ENCODE measurements at places on chromosomes 6 and 20.

GRCh38 chr6:168683621-168684020, 242.6 kb downstream of the SMOC2 start:
- no peak for DNase-seq

GRCh38 chr6:20693466-20694063, 159.3 kb downstream of the CDKAL1 start:
- DNase-seq: no peak

DNA sequence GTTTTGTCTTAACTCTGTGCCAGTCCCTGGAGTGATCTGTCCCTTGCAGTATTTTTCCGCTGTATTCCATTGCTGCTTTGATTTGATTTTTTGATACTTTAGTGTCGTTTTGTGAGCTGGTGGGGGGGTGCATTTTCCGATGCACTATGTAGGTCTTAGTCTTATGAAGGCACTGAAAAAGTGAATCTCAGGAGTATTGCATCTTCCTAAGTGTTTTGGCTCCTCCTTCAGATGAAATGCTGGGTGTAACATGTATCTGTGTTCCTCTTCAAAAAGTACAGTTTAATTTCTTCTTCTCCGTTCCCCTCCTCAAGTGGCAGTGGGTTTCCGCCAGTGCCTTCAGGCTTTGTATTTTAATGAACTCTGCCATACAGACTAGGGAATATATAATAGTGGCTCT, 580.7 kb upstream of the GJE1 start:
- DNase-seq: no peak

- DNase-seq: no peak
These were observed 537.2 kb downstream of the PKHD1 start for GRCh38 chr6:51550243-51550642.

- no peak for DNase-seq
These were observed 5.2 kb downstream of the NAPB start for GRCh38 chr20:23415959-23416583.

- DNase-seq: no peak
These were observed 83.4 kb upstream of the ASF1A start for GRCh38 chr6:118810420-118811027.
